Activated naive CD4-positive, alpha-beta T cell treated with anti-CD3 and anti-CD28 coated beads for 36 hours (primary cell): ENCODE measurements at places on chromosomes 6 and 20.

- DNase-seq: no peak
These were observed 99.8 kb downstream of the SNAP25 start for GRCh38 chr20:10318291-10319024.

- no peak for DNase-seq
These were observed 21.6 kb upstream of the CHRNA4 start for GRCh38 chr20:63382551-63383300.

- peak; percentile 41 for DNase-seq
These were observed 938 bp downstream of the WRNIP1 start for GRCh38 chr6:2765896-2766766.

- DNase-seq: peak; percentile 74
These were observed at the start of gene C6orf62 for GRCh38 chr6:24719125-24719971. C6orf62 (minus strand) TSS chr6:24719154; CDS start chr6:24718668, 486 bp downstream.
